Esophagus mucosa (tissue), 1 donor: ENCODE measurements at places on chromosomes 7 and 10. TPM values are rescaled to one million over a fixed set of nuclear protein-coding genes. Genes with fewer than 3 reads are reported as not detected.

- ATAC-seq = no peak
Measured at GRCh38 chr7:27181795-27182275, 3.2 kb downstream of the HOXA11 start.

GRCh38 chr10:3512263-3512662 is 272.7 kb downstream of the KLF6 start:
- ATAC-seq = no peak

DNA sequence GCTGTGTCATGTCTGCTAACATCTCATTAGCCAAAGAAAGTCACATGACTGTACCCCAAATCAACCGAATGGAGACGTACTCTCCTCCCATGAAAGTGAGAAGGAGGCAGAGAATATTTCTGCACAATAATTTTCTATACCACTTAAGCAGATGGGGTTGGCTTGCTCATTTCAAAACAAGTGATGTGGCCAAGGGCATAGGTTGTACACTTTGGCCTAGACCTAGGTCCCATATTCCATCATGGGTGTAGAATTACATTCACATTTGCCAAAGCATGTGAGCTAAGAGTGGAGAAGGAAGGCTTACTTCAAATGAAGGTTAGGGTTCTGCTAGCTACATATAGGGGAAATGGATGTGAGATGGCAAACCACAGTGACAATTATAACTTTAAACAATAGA is 83.0 kb downstream of the ZNF365 start:
- ATAC-seq = no peak

DNA sequence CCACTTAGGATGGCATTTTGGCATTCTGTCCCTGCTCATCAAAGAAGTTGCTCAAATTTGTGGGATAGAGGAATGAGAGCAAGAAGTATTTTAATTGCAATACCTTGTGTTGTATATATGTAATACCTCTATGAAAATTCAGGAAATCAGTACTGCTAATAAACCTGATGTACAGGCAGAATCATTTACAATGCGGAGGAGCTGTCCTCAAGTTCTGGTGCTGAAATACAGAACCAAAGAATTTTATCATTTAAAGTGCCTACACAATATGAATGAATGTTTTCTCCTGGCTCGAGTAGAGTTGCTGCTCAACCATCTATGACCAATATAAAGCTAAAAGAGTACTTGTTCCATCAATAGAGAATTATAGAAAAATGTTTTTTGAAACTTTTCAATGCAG is 305.8 kb downstream of the PLXNA4 start:
- ATAC-seq = no peak

DNA sequence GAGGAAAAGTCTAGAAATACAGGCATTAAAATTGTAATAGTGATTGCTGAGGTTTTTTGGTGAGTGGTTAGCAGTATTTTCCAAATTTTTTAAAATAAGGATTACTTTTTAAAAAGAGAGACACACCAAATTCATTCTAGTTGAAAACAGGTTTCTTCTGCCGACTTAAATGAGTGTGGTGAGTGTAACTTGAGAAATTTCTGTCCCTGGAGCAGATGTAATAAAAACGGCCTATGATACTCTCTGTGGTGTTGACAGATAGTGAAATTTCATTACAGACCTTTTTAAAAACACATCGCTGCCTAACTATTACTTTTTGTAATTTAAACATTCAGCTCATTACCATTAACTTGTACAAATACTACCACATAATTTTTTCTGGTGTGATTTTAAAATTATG is 90.1 kb downstream of the CYP51A1 start:
- ATAC-seq = no peak

DNA sequence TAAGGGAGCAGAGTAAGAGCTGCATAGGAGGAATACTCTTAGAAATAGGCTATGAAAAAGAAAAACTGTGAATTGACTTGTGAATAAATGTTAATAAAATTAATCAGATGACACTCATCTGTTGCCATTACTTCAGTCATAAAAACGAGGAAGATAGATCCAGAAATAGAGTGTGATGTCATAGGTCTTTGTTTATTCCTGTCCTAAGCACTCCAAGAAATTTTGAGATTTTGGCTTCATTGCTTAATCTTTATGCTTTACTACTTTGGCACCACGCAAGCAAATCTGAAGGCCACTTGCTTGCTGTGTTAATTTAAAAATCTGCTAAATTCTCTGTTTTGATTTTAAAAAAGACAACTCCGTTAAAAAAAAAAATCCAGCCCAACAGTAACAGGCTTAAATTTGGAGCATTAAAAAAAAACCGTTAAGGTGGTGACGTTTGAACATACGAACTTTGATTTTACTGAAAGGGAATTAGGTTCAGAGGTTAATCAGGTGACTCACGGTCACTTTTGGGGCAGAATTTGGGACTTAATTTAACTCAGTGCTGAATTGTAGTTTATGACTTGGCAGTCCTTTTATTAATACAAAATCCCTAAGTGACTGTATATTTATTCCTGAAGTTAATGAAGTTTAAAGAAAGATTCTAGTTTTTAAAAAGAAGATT is 3.4 kb downstream of the IFRD1 start:
- ATAC-seq = no peak

DNA sequence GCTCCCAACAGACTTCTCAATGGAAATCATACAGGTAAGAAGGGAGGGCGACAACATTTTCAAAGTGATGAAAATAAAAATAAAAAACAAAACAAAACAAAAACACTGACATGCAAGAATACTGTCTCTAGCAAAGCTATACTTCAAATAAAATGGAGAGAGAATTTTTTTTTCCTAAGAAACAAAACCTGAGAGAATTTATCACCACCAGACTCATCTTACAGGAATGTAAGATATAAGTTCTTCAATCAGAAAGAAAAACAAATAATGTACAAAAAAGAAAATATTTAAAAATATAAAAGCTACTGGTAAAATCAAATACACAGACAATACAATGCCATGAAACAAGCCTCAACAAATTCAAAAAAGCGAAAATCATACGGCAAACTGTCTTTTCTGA is 113.2 kb downstream of the NRBF2 start:
- ATAC-seq = no peak

GRCh38 chr10:1559761-1560160 is 177.6 kb downstream of the ADARB2 start:
- ATAC-seq = no peak

Gene GPRIN2
- 4.5 TPM for total RNA-seq

Gene PNLIPRP3
- total RNA-seq = 1.2 TPM

Gene HEPACAM2
- total RNA-seq = not detected

Gene AQP1
- total RNA-seq = 42.3 TPM
